ENCODE measurements at places on chromosomes 4 and X.

- DNase-seq, result no peak
- no peak overlapping the region for H3K27ac ChIP-seq
- H3K4me1 ChIP-seq, result no peaks in the 10 kb centered on the region
Observed at GRCh38 chr4:101835121-101835904, 44.8 kb downstream of the BANK1 start.

- no peak overlapping the region for H3K4me3 ChIP-seq
- DNase-seq, result no peak
- no peak overlapping the region for H3K27ac ChIP-seq
- H3K27me3 ChIP-seq, result no peaks in the 10 kb centered on the region
Observed at GRCh38 chrX:32150141-32150540, 1061.2 kb downstream of the DMD start.

- H3K4me1 ChIP-seq, result no peaks in the 10 kb centered on the region
- no peaks in the 10 kb centered on the region for H3K27me3 ChIP-seq
- H3K27ac ChIP-seq, result no peak overlapping the region
- H3K4me3 ChIP-seq, result no peak overlapping the region
- no peaks in the 10 kb centered on the region for H3K36me3 ChIP-seq
Observed at GRCh38 chr4:13849778-13850177, 222.3 kb upstream of the BOD1L1 start.

- no peaks in the 10 kb centered on the region for H3K27me3 ChIP-seq
- H3K4me1 ChIP-seq, result peaks cover 2% of the 10 kb centered on the region
Observed at GRCh38 chr4:53905941-53906377, 158.4 kb downstream of the CHIC2 start.

GRCh38 chr4:158821228-158821971 lies 52.6 kb downstream of the FNIP2 start:
- H3K36me3 ChIP-seq, result no peaks in the 10 kb centered on the region
- peaks cover 15% of the 10 kb centered on the region for H3K4me1 ChIP-seq
- H3K4me3 ChIP-seq, result no peak overlapping the region
- no peak for DNase-seq

DNA sequence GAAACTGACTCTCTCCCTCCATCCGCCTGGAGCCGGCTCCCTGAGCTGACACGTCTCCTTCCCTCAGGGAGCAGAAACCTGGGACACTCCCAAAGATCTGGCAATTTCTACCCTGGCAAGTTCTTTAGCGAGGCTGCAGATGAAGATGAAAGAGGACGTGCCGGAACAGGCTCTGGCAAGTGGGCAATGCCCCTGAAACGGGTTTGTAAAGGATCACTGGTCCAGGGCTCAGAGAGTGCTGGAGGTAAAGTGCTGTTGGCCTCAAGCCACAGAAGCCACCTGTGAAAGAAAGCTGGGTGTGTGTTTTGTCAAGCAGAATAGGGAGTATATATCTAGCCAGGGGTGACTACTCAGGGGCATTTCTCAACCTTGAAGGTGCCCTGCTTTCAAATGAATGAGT lies 131.4 kb upstream of the ATP6AP2 start:
- no peak for DNase-seq
- H3K27ac ChIP-seq, result no peak overlapping the region
- no peaks in the 10 kb centered on the region for H3K36me3 ChIP-seq
- H3K27me3 ChIP-seq, result no peaks in the 10 kb centered on the region
- no peaks in the 10 kb centered on the region for H3K4me1 ChIP-seq

DNA sequence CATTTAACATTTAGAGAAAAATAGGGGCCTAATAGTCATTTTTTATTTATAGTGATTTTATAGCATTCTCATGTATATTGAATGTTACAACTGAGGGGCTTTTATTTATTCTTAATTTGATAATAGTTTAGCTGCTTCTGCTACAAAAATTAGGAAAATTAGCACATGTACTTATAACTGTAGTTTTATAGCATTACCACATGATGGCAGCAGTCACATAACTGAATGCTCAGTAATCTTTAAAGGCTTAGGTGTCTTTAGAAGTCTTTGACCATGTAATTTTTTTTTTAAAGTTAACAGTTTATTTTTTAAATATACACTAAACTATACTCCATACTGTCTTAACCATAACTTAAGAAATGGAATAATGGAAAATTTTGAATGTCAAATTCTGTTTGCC lies 136.6 kb downstream of the STAG2 start:
- H3K36me3 ChIP-seq, result peaks cover 33% of the 10 kb centered on the region
- no peaks in the 10 kb centered on the region for H3K27me3 ChIP-seq
- H3K27ac ChIP-seq, result no peak overlapping the region
- DNase-seq, result no peak
- no peak overlapping the region for H3K4me3 ChIP-seq
- H3K4me1 ChIP-seq, result no peaks in the 10 kb centered on the region

- no peak overlapping the region for H3K27ac ChIP-seq
- H3K4me1 ChIP-seq, result peaks cover 4% of the 10 kb centered on the region
- no peaks in the 10 kb centered on the region for H3K36me3 ChIP-seq
- H3K4me3 ChIP-seq, result no peak overlapping the region
Observed at GRCh38 chr4:142961866-142962265, 115.8 kb upstream of the INPP4B start.

- no peak overlapping the region for H3K4me3 ChIP-seq
- no peaks in the 10 kb centered on the region for H3K4me1 ChIP-seq
- H3K27me3 ChIP-seq, result peaks cover 2% of the 10 kb centered on the region
- H3K36me3 ChIP-seq, result no peaks in the 10 kb centered on the region
Observed at GRCh38 chrX:135438734-135439043, 16.9 kb downstream of the SMIM10L2A start.

GRCh38 chr4:155966731-155967395 lies 13.2 kb upstream of the CTSO start:
- H3K36me3 ChIP-seq, result no peaks in the 10 kb centered on the region
- H3K4me1 ChIP-seq, result no peaks in the 10 kb centered on the region
- no peak overlapping the region for H3K27ac ChIP-seq
- H3K27me3 ChIP-seq, result no peaks in the 10 kb centered on the region
- DNase-seq, result no peak
- H3K4me3 ChIP-seq, result no peak overlapping the region

DNA sequence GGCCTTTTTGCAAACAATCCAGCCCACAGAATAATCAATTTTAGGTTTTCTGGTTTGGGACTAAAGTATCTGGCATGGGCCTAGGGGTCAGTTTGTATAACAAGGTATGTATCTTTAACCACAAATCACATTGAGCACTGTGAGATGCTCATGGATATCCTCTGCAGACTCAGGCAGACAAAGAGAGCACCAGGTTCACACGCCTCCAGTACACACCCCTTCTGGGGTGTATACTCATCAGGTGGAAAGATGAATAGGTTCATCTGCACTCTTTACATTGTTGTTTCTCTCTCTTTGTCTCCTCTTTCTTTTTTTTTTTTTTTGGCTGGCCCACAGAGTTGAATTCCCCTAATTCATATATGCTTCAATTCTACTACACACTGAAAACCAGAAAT lies 21.1 kb downstream of the TEC start:
- no peak overlapping the region for H3K27ac ChIP-seq
- no peaks in the 10 kb centered on the region for H3K36me3 ChIP-seq
- H3K4me3 ChIP-seq, result no peak overlapping the region
- no peaks in the 10 kb centered on the region for H3K4me1 ChIP-seq
- DNase-seq, result no peak
- H3K27me3 ChIP-seq, result no peaks in the 10 kb centered on the region

- H3K4me3 ChIP-seq, result no peak overlapping the region
- H3K27ac ChIP-seq, result no peak overlapping the region
- no peaks in the 10 kb centered on the region for H3K36me3 ChIP-seq
- no peaks in the 10 kb centered on the region for H3K4me1 ChIP-seq
- DNase-seq, result no peak
Observed at GRCh38 chr4:45539142-45539814, 584.6 kb downstream of the GABRG1 start.

DNA sequence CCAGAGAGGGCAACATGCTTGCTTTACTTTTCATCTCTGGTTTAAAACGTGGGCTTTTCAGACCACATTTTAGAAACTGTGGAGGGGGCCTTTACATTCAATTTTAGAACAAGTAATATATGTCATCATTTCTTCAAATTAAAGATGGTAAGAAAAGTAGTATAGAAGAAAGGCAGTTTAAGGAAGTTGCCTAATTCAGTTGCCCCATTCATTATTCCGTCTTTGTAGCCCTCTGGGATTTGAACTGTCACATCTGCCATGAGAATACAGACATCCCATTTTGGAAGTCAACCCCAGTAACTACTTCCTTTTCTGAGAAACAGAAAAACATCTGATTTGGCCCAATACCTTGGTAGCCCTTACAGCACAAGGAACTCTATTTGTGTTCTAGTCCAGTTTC lies 61.2 kb downstream of the PASD1 start:
- no peaks in the 10 kb centered on the region for H3K4me1 ChIP-seq
- no peaks in the 10 kb centered on the region for H3K27me3 ChIP-seq
- no peak overlapping the region for H3K27ac ChIP-seq
- no peak overlapping the region for H3K4me3 ChIP-seq
- no peaks in the 10 kb centered on the region for H3K36me3 ChIP-seq
- no peak for DNase-seq

- H3K27me3 ChIP-seq, result no peaks in the 10 kb centered on the region
- no peak overlapping the region for H3K4me3 ChIP-seq
- H3K27ac ChIP-seq, result no peak overlapping the region
- no peak for DNase-seq
- no peaks in the 10 kb centered on the region for H3K36me3 ChIP-seq
Observed at GRCh38 chr4:122963216-122963615, 40.8 kb upstream of the NUDT6 start.

GRCh38 chr4:183885205-183885720 lies 19.8 kb upstream of the STOX2 start:
- no peaks in the 10 kb centered on the region for H3K4me1 ChIP-seq
- H3K27ac ChIP-seq, result no peak overlapping the region
- no peak for DNase-seq
- H3K36me3 ChIP-seq, result no peaks in the 10 kb centered on the region

DNA sequence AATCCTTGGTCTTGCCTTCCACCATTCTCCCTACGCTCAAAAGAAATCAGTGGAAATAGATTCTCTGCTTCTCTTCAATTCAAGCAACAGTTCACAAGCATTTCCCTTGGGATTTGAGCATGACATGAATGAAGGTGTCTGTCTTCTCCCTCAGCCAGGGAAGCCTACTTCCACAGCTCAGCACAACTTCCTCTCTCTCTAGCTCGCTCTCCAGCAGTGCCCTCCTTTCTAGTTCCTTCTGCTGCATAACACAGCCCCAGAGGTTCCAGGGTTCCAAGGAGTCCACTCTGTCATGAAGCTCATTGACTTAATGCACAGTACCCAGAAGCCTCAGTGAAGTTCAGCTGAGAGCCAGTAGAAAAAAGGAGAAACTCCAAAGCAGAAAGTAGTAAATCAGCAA lies 81.3 kb downstream of the PLS3 start:
- H3K4me3 ChIP-seq, result no peak overlapping the region
- H3K27ac ChIP-seq, result no peak overlapping the region
- H3K27me3 ChIP-seq, result no peaks in the 10 kb centered on the region
- DNase-seq, result no peak

GRCh38 chr4:153160821-153161220 lies 43.4 kb upstream of the TRIM2 start:
- H3K4me1 ChIP-seq, result peaks cover 5% of the 10 kb centered on the region
- no peaks in the 10 kb centered on the region for H3K36me3 ChIP-seq
- H3K27me3 ChIP-seq, result no peaks in the 10 kb centered on the region
- no peak overlapping the region for H3K27ac ChIP-seq
- H3K4me3 ChIP-seq, result no peak overlapping the region
- no peak for DNase-seq

GRCh38 chr4:94660614-94661013 lies 97.1 kb upstream of the BMPR1B start:
- H3K36me3 ChIP-seq, result no peaks in the 10 kb centered on the region
- no peak for DNase-seq
- no peak overlapping the region for H3K4me3 ChIP-seq

DNA sequence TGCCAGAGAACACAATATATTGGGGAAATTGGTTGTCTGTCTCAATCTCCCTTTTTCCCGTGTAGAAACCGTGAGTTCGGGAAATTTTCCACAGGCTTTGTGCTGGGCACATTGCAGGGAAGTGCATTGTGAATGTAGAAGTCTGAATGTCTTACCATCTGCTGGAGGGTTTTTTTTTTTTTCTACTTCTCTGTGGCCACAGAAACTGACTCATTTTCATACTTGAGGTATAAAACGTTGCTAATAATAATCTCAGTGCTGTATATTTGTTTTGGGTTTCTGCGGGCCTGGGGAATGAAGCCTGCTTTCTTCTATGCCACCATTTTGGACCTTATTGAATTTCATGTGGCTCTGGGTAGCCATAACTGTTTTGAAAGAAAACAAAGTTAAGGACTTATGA lies 1001.2 kb downstream of the STIM2 start:
- H3K27ac ChIP-seq, result no peak overlapping the region
- no peaks in the 10 kb centered on the region for H3K36me3 ChIP-seq
- no peaks in the 10 kb centered on the region for H3K4me1 ChIP-seq
- no peak overlapping the region for H3K4me3 ChIP-seq

GRCh38 chr4:158802914-158803313 lies 34.1 kb downstream of the FNIP2 start:
- no peak for DNase-seq
- H3K4me1 ChIP-seq, result no peaks in the 10 kb centered on the region
- H3K27ac ChIP-seq, result no peak overlapping the region
- no peaks in the 10 kb centered on the region for H3K36me3 ChIP-seq
- no peak overlapping the region for H3K4me3 ChIP-seq

GRCh38 chrX:72029483-72030411 lies 102.0 kb downstream of the RTL5 start:
- H3K27ac ChIP-seq, result no peak overlapping the region
- no peaks in the 10 kb centered on the region for H3K4me1 ChIP-seq
- no peak for DNase-seq

- no peaks in the 10 kb centered on the region for H3K36me3 ChIP-seq
- DNase-seq, result no peak
Observed at GRCh38 chr4:98539299-98539698, 119.1 kb downstream of the TSPAN5 start.

GRCh38 chrX:141439651-141440050 lies 144.9 kb downstream of the SPANXA1 start:
- H3K4me1 ChIP-seq, result no peaks in the 10 kb centered on the region
- H3K27ac ChIP-seq, result no peak overlapping the region
- no peaks in the 10 kb centered on the region for H3K36me3 ChIP-seq
- H3K4me3 ChIP-seq, result no peak overlapping the region
- H3K27me3 ChIP-seq, result no peaks in the 10 kb centered on the region

- H3K27me3 ChIP-seq, result no peaks in the 10 kb centered on the region
- H3K4me3 ChIP-seq, result no peak overlapping the region
- H3K36me3 ChIP-seq, result no peaks in the 10 kb centered on the region
- H3K4me1 ChIP-seq, result no peaks in the 10 kb centered on the region
- H3K27ac ChIP-seq, result no peak overlapping the region
Observed at GRCh38 chrX:115350711-115351381, 61.3 kb downstream of the LUZP4 start.

GRCh38 chr4:101348367-101348827 lies 1.1 kb upstream of the PPP3CA start:
- peak overlapping the region; percentile 88 for H3K27ac ChIP-seq
- H3K4me1 ChIP-seq, result peaks cover 12% of the 10 kb centered on the region
- DNase-seq, result no peak
- peaks cover 31% of the 10 kb centered on the region for H3K27me3 ChIP-seq
- H3K4me3 ChIP-seq, result peak overlapping the region; percentile 93
- no peaks in the 10 kb centered on the region for H3K36me3 ChIP-seq

- no peaks in the 10 kb centered on the region for H3K36me3 ChIP-seq
- no peak overlapping the region for H3K27ac ChIP-seq
- no peaks in the 10 kb centered on the region for H3K4me1 ChIP-seq
- H3K4me3 ChIP-seq, result no peak overlapping the region
Observed at GRCh38 chr4:85610450-85610849, 135.5 kb downstream of the ARHGAP24 start.

- H3K27me3 ChIP-seq, result no peaks in the 10 kb centered on the region
- H3K27ac ChIP-seq, result no peak overlapping the region
- H3K4me3 ChIP-seq, result no peak overlapping the region
- no peaks in the 10 kb centered on the region for H3K4me1 ChIP-seq
- no peak for DNase-seq
Observed at GRCh38 chr4:3221996-3222395, 27.0 kb upstream of the MSANTD1 start.
